Hindlimb muscle (tissue), 1 donor: ENCODE measurements at places on chromosomes 4 and X. TPM values are rescaled to one million over a fixed set of nuclear protein-coding genes. Genes with fewer than 3 reads are reported as not detected.

DNA sequence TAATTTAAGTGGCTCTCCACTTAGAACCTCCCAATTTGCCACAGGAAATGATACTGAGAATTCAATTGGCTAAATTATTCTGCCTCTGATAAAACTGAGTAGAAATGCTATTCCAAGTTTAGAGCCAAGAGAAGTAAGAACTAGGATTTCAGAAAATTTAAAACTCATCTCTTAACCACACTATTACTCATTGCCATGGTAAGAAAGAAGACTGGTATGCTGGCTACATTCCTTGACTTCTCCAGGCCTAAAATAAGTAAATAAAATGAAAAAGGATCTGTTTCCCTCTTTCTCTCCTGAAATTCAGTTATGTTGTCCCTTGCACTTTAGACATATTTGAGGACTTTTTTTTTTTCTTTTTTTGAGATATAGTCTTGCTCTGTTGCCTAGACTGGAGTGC is 23.3 kb downstream of the ZNF280C start:
- no peak for DNase-seq

Gene ALB
- polyA plus RNA-seq = 3.3 TPM

Gene LAMP2
- polyA plus RNA-seq = 123 TPM

Gene F11
- not detected for polyA plus RNA-seq
